ENCODE measurements at places on chromosomes 11 and 22.

DNA sequence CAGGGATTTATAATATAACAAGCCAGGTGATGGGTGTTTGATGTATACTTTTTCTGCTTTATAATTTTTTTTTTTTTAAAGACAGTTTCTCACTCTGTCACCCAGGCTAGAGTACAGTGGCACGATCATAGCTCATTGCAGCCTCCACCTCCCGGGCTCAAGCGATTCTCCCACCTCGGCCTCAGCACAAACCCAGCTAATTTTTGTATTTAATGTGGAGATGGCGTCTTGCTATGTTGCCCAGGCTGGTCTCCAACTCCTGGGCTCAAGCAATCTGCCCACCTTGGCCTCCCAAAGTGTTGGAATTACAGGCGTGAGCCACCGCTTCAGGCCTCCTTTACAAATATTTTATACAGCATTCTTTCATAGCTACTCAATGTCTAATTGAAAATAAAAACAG, 48.6 kb downstream of the MORC2 start:
- no peak for DNase-seq

- DNase-seq = no peak
These were observed 148.0 kb downstream of the CTTN start for GRCh38 chr11:70546191-70546940.

- no peak for DNase-seq
These were observed 338.2 kb upstream of the NCAM1 start for GRCh38 chr11:112623057-112623456.

- no peak for DNase-seq
These were observed 4.2 kb downstream of the MMP1 start for GRCh38 chr11:102793677-102794290.

GRCh38 chr22:43798492-43798891, 13.6 kb downstream of the EFCAB6 start:
- DNase-seq = no peak

- no peak for DNase-seq
These were observed 52.4 kb upstream of the CD5 start for GRCh38 chr11:61049859-61050258.

DNA sequence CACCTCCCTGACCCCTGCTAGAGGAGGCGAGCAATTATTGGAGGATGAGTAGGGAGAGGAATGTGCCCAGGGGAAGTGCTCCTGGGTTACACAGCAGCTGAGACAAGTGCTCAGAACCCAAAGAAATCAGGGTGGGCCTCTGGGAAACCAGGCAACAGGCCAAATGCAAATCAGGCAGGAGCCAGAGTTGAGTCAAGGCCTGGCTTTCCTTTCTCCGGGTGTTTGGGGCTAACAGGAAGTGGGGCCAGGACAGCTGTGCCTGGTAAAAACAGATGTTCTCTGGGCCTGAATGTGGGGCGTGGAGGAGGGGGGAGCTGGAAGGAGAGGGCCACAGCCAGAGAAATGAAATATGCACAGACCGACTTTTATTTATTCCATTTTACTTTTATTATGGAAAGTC, 22.0 kb downstream of the MFNG start:
- no peak for DNase-seq
